ENCODE measurements at places on chromosomes 7 and 10.
A peak's percentile ranks its signal among the peaks of the same experiment; 100 is the strongest.

DNA sequence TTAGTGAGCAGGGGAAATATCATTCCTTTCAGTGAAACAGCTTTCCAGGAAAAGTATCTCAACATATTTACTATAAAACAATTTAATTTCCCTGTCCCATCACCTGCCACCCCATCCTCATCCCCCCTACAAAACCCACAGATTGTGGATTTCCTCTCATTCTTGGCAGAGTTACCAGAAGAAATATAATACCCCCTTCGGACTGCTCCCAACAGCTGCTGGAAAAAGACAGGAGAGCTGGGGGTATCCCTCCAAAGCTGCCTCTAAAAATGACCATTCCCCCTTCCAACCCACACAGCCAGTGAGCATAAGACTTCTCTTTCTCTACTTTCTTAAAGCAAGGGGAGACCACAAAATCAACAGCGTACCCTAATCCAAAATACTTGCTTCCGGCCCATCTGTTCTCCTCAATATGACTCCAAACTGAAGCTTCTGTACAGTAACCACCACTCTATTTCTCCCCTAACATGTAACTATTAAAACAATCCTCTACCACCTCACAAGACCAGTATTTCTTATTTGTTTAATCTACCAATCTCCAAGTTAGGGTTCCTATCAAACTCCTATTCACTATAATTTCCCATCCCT is 7.8 kb downstream of the FBXW4 start:
- DNase-seq: no peak

GRCh38 chr7:151429560-151430331 is 10.2 kb downstream of the CRYGN start:
- no peak for DNase-seq

- DNase-seq: no peak
Measured at GRCh38 chr7:72080341-72080766, 331.8 kb downstream of the CALN1 start.

DNA sequence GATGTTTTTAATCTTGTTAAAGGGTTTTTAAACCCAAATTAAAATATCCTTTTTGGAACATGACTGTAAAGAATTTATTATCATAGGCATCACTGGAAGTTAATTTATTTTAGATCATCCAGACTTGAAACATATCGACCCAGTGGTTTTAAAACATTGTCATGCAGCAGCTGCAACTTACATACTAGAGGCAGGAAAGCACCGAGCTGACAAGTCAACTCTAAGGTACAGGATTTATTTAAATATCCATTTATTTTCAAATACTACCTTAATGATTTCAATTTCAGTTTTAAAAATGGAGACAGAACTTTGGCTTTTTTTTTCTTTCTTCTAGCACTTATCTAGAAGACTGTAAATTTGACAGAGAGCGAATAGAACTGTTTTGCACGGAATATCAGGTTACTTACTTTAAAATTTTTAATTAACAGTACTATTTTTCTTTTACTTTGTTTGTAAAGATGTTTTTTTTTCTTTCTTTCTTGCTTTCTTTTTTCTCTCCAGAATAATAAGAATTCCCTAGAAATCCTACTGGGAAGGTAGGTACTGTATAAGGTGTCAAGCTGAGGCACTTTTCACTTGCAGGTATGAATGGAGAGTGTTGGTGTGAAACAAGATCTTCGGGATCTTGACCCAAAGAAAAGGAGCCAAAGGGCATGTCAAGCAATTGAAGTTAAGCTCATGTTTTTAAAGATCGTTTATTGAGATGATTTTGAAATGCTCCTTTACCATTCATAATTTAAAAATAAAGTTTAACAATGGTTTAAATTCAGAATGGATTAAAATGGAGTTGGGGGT is 1.8 kb downstream of the COMMD3 start:
- DNase-seq: no peak

DNA sequence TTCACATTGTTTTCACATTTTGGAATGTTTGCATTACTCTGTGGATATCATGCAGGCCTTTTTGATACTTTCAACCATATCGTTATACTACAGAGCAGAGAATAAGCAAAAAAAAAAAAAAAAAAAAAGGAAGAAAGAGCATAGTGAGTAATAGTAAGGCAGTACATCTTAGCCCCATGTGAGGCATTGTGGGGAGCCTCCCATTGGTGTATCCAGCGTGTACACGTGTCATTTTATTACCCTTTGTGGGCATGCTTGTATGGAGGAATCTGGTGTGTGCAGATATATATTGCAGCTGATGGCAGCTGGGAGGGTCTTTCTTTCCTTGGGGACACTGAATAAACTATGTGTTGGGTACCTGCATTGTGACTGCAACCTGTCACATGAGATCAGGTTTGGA is 19.6 kb downstream of the R3HCC1L start:
- DNase-seq: no peak

DNA sequence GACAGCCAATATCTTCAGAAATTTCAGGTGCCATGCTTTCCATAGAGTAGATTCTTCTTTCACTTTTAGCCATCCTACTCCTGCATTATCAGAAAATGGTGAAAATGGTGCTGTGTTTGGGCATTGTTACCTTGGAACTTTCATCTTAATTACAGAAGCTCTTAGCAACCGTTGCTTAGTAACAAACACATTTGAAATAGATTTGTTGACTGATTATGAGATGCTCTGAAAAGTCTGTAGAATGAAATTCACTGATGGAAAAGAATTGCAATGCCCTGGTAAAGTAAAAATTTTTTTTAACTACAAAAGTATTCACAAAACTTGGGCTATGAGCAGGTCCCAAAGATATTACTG is 249.3 kb upstream of the NEBL start:
- DNase-seq: no peak

- no peak for DNase-seq
Measured at GRCh38 chr10:104144931-104145330, 23.0 kb downstream of the SFR1 start.

DNA sequence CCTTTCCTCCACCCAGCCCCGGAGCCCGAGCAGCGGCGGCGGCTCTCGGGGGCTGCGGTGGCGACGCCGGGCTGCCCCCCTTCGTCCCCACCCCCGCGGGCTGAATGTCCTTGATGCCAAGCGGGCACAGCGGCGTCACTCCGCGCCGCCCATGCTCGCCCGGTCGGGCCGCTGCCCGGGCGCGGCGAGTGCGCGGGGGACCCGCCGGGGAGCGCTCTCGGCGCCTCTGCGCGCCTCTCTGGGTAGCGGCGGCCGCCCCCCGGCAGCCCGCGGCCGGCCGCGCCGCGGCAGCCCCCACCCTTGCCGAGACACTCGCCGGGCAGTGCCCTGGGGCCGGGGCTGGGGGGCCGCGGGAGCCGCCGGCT is 433 bp upstream of the PLXNA4 start:
- no peak for DNase-seq

DNA sequence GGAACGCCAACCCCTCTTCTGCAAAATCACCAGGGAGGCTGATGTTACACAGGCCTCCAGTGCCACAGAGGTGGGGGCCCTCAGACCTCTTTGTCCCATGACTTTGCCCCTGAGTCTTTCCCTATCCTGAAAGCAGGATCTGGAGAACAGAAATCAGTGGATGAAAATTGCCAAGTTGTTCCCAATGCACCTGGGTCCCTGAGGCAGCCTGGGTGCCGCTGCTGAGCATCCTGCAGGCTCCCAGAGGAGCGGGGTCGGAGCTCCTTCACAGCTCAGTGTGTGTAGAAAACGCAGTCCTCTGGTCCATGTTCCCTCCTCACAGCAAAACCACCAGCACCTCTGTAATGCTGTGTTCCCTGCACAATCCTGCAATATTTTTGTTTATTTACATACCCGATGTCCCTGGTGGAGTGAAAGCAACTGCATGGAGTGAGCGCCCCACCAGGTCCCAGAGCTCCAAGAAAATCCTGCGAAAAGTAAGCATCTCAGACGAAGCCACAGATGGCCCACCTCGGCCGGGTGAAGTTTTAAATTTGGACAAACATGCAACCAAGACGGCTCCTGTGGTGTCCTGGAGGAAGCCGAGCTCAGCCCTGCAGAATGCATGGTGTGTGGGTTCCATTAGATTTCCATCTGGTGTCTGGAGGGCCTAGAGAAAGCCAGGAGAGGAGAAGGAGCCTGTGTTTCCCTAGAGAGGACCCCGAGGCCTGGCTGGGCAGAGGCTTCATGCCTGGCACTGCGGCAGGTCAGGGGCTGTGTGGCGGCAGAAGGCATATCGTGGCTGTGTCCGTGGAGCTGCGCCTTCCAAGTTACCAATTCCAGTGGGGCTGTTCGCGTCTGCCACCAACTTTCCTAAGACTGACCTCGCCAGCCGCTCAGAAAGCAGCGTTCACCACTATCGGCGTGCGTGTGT is 235.2 kb downstream of the WDR37 start:
- no peak for DNase-seq

DNA sequence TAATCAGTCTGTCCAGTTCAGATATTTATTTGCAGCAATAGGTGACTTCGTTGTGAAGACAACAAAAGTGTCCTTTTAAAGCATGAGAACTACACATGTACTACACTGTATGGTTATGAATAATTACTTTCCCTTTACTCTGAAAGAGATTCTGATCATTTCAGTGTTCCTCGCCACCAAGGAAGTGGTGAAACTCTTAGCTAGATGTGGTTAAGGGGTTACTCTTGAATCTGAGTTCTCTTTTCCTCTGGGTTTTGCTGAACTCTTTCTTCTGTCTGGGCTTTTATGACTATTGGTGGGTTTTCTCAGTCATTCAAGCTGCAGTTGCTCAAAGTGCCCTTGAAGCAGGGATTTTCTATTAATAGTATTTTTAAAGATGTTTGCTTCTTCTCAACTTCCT is 127.9 kb upstream of the SEM1 start:
- no peak for DNase-seq

GRCh38 chr10:110636932-110637557 is 7.1 kb upstream of the RBM20 start:
- DNase-seq: no peak

- DNase-seq: peak; percentile 37
Measured at GRCh38 chr7:2757904-2758672, 70.1 kb downstream of the AMZ1 start.

DNA sequence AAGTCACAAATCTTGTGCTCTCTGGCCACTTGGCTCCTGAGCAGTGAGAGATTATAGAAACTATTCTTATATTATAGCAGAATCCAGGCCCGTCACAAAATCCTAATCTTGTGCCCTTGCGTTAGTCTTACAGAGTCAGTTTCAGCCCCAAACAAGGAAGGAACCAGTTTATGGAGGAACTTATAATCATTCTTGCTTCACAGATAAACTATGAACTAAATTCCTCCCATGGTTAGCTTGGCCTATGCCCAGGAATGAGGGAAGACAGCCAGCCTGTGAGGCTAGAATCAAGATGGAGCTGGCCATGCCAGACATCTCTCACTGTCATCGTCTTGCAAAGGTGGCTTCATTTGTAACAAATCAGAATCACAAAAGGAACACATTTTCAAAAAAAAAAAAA is 199.7 kb upstream of the PITRM1 start:
- DNase-seq: no peak

DNA sequence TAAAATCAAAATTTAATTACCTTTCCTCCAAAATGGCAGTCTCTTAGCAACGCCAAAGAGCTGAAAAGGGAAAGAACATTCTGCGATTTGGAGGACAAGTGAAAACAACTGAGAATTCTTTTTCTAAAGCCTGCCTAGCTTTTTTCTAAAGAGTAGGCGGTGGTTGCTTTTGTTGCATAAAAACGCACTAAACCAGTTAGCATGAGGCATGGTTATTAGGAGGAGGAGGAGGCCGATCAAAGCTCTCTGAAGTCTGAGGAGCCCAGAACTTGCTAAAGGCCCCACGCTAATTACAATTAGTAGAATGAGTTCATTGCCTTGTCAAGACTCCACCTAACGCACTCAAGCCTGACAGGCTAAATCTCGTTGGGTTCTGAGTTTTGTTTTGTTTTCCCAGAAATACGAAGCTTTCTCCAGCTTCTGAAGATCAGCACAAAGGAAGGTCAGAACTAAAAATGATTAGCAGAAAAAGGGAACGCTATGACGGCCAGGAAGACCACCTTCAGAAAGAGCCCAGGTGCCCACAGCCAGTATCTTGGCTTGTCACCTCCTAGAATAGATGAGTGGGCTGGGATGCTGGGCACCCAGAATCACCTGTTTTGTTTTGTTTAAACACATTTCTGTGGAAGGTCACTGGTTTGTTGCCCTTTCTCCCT is 72.0 kb downstream of the FGFR2 start:
- DNase-seq: no peak

- DNase-seq: no peak
Measured at GRCh38 chr7:29239638-29240037, 45.1 kb downstream of the CHN2 start.

- no peak for DNase-seq
Measured at GRCh38 chr7:22675917-22676343, 51.1 kb upstream of the IL6 start.

GRCh38 chr7:50205011-50205410 is 99.5 kb upstream of the IKZF1 start:
- no peak for DNase-seq

- no peak for DNase-seq
Measured at GRCh38 chr7:14752301-14752700, 150.2 kb downstream of the DGKB start.

DNA sequence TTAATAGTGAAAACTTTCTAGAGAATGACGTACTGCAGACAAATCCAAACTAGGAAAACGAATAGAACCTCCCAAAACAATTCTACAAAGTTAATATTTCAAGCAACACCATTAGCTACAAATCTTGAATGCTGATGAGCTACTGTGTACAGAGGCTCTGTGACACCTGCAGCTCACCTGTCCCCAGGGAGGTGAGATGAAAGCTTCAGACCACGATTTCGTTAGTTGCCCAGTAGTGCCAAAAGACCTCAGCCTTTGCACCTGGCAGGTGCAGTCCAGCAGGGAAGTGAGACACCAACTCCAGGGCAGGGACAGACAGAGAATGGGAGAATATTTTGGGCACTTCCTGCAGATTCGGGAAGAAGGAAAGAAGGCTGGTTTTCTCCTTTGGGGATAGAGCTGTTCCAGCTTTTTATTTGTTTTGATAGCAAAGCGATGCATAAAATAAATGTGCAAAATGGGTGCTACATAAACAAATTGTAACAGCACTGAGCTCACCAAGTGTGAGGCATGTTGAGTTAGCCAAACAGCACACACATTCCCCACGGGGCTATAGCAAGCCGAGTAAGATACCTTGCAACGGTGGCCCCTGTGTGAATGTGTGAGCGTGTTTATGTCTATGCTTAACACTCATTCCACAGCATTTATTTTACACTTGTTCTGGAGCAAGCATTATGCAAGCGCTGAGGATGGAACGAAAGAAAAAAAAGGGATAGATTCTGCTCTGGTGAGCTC is 1024.8 kb upstream of the AUTS2 start:
- no peak for DNase-seq

DNA sequence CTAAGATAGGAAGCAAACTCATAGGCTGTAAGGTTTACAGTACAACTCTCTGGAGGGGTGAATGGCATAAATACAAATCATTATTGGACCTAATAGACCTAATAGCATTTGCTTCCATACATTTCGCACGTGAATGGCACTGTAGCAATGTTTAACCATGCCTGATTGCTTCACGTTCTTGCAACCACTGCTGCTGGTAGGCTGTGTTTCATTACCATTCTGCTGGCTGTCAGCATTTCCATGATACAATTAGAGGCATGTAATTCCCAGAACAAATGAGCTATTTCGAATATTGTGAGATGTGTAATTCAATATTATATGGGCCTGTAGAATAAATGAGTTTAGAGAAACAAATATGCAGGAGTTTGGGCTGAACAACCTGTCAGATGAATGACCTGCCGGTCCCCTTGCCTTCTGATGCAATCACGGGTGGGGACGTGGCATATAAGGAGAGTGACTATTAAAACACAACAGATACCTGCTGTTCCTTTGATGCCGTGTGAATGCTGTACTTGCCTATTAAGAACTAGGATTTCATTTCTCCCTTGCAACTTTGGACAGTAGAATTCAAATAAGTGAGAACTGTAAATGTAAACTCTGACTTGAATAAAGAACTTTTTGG is 393.4 kb downstream of the ACTR3B start:
- no peak for DNase-seq

- DNase-seq: no peak
Measured at GRCh38 chr7:26011039-26011696, 140.8 kb upstream of the NFE2L3 start.

Data from stimulated activated CD4-positive, alpha-beta T cell treated with anti-CD3 and anti-CD28 coated beads, Interleukin-1b, Interleukin-23, amount 100 ng/mL, for 24 hours (primary cell).